ENCODE measurements at places on chromosomes 1 and 21.

- DNase-seq = no peak
Observed at GRCh38 chr1:166605137-166605536, 234.1 kb upstream of the POGK start.

DNA sequence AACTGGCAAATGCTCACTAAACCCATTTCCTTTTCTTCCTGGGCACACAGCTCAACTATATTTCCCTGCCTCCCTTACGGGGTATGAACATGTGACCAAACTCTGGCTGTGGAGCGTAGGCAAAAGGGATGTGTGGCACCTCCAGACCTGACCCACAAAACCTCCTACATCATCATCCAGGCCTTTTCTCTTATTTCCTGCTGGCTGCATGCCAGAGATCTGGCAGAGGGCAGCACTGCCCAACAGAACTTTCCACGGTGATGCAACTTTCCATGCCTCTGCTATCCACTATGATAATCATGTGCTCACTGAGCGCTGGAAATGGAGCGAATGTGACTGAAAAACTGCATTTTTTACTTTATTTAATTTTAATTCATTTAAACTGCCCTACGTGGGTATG, 99.6 kb upstream of the CACNA1E start:
- no peak for DNase-seq

DNA sequence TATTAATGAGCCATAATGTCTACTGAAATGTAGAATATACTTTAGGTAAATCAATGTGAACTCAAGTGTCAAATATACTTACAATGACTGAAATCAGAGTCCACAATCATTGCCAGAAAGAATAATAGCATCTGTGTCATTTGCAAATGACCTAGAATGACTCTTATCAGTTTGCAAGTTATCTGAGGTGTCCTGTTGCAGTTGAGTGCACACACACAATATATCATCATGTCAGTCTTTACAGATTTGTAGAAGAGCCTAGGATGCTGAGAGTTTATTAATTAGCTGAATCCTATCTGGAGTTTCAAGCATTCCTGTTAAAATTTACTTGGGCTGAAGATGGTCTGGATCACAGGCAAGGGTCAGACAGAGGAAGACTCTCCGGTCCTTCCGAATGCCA, 324.0 kb upstream of the GREM2 start:
- no peak for DNase-seq

- DNase-seq = no peak
Observed at GRCh38 chr1:186435336-186435735, 25.6 kb downstream of the PDC start.

- DNase-seq = no peak
Observed at GRCh38 chr1:20511518-20512428, 3.8 kb upstream of the MUL1 start.

GRCh38 chr1:91787919-91788318, 98.0 kb downstream of the TGFBR3 start:
- DNase-seq = no peak

DNA sequence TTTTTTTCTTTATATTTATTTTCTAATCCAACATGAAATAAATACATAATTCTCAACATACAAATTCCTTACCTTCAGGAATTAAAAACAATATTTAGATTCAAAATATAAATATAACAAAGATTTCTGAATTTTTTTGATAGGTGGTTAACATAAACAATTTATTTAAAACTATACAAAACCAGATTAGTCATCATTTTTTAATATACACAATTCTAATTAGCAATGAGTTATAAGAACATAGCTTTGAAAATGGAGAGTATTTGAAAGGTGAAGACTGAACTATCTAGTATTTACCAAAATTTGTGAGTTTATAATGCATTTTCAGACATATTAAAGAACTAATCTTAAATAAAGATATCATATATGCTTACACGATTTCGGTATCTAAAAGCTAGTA, 37.5 kb downstream of the TPR start:
- no peak for DNase-seq
